ENCODE measurements at places on chromosomes 12 and 14.

- DNase-seq, result no peak
Observed at GRCh38 chr12:112752303-112752702, 39.2 kb upstream of the RPH3A start.

GRCh38 chr12:127143020-127143419, 1124.0 kb upstream of the TMEM132C start:
- DNase-seq, result no peak

DNA sequence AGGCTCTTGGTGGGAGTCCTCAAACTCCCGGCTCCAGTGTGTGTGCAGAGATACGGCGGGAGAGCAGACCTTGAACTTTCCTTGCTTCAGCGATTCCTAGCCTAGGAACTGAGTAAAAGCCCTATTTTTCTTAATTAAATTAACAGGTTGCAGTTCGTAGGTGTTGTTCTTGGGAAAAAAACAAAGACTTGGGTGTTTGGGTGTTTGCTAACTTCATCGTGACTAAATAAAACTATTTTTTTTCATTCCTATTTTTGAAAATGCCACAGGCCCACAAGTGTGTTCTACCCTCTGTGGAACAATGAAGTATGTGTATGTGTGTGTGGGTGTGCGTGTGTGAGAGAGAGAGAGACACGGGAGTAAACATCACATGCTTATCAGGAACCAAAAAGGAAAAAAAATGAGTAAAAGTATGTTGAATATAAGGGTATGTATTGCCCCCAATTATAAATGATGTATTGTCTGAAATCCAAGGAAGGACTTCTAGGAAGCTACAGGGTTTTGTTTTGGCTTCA, 651 bp downstream of the TMEM117 start:
- DNase-seq, result peak; percentile 17

- no peak for DNase-seq
Observed at GRCh38 chr12:87671757-87672156, 357.4 kb downstream of the C12orf50 start.

GRCh38 chr14:36905272-36905888, 243.7 kb downstream of the PAX9 start:
- no peak for DNase-seq

DNA sequence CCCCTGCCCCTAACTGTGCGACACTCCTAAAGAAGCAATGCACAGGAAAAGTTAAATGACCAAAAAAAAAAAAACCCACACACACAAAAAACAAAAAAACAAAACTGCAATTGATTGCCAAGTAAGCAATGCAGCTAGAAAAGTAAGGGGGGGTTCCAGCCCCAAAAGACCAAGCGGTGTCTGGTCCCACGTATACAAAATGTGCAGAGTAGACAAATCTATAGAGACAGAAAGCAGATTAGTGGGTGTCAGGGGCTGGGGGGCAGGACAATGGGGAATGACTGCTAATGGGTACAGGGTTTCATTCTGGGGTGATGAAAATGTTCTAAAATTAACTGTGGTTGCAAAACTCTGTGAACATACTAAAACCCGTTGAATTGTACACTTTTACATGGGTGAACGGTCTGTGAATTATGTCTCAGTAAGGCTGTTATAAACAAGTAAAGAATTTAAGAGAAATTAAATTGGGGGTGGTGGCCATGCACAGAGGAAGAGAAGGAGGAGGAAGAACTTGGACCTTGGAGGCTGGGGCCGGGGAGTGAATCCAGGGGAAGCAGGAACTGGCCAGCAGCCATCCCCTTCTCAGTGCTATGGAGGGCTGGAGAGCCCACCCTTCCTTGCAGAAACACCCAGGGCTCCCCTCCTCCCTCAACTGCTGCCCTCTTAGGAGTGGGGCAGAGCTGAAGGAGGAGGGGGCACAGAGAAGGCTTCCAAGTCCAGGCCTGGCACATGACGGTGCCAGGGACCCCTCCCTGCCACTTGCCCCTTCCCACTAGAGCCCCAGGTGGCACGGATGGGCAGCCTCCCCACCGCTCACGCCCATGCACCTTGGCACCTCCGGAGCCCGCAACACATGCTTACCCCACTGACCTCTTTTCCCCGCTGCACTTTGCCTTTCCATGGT, 45.4 kb downstream of the KDM2B start:
- no peak for DNase-seq

GRCh38 chr12:94593822-94594442, 56.4 kb downstream of the TMCC3 start:
- DNase-seq, result no peak

DNA sequence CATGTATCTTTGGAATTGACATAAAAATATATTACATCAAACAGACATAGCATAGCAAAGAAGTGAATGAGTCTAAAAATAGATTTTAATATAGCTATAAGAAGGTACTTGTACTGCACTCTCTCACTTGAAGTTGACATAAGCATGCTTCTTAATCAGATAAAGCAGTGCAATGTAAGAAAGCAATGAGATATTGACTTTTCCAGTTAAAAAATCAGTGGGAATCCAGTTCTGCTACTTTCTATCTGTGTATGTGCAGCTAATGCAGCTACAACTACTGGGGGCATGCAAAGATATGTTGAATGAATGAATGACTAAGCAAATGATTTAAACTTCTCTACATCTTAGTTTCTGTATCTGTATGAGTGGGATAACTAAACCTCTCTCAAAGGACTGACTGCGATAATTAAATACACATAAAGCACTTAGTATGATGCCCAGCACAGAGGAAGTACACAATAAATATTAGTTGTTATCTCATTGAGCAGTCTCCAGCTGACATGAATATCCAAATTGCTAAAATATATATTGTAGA, 10.3 kb downstream of the WASHC3 start:
- DNase-seq, result no peak

GRCh38 chr14:57382283-57382682, 8.1 kb upstream of the NAA30 start:
- DNase-seq, result no peak

GRCh38 chr12:120892265-120892664, 11.9 kb downstream of the SPPL3 start:
- no peak for DNase-seq

DNA sequence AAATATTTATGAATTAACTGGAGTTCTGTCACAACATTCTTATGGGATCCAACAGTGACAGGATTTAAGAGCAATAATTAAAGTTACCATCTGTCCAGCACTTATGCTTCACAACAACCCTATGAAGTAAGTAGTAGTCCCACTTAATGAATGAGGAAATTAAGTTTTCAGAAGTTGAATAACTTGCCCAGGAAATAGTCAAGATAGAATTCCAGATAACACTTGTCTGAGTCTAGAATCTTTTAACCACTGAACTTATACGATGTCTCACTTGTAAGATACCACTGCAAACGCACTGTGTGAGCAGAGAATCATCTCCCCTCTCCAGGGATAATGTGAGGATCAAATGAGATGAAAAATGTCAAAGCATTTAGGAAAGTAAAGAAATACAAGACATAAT, 3.3 kb upstream of the TTC9 start:
- no peak for DNase-seq

- peak; percentile 24 for DNase-seq
Observed at GRCh38 chr14:106378191-106378590, 851.8 kb downstream of the TMEM121 start.

GRCh38 chr14:75366963-75367362, 60.9 kb upstream of the JDP2 start:
- DNase-seq, result no peak

DNA sequence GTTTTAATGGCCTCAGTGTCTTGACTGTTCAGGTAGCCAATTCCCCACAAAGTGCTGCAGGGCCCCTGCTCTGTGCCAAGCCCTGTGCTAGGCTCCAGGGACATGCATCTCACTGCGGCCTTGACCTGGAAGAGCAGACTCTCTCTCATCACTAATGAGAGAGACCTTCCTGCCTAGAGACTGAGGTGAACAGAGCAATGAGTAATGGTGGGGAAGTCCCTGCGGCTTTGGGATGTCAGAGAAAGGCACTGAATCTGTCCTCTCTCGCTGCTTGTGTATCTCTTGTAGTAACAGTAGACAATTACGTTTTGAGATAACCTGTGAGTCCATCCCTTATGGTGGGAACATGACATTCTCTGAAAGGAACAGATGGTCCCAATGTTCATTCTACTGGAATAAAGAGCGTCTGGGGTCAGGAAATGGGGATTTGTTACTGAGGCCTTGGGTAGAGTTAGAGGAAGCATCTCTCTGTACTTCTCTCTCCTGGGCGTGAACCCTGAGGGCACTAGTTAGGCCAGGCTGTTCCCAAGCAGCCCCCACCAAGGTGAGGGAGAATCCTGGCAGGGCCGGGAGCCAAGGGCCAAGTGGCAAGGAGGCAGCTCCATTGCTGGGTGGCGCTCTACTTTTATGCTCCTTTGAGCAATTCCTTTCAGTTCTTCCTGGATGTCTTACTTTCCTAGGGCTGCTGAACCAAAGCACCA, 13.5 kb downstream of the NFATC4 start:
- no peak for DNase-seq

- no peak for DNase-seq
Observed at GRCh38 chr14:88326352-88327103, 3.5 kb upstream of the KCNK10 start.

DNA sequence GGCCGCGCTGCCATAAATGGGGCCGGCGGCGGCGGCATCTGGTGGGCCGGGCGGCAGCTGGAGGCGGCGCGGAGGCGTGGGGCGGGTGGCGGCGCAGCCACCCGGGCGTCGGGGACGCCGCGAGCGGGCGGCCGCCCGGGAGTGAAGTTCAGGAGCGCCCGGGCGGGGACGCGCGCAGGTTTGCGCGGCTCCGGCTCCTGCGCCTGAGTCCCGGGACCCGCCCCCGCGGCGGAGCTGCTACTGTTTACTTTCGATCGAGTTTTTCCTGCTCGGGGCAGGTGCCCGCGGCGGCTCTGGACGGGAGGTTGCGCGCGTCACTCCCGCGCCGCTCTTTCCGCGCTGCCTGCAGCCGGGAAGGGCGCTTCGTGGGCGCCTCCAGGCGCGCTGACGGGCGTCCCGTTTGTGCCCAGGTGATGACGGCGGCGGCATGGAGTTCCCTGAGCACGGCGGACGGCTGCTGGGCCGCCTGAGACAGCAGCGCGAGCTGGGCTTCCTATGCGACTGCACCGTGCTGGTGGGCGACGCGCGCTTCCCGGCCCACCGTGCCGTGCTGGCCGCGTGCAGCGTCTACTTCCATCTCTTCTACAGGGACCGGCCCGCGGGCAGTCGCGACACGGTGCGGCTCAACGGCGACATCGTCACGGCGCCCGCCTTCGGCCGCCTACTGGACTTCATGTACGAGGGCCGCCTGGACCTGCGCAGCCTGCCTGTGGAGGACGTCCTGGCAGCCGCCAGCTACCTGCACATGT, at the start of gene ZBTB42:
ZBTB42 (plus strand) TSS at position 331 of the 749 bp plus-strand sequence; CDS start at position 428, 97 bp downstream.
- DNase-seq, result peak; percentile 72

DNA sequence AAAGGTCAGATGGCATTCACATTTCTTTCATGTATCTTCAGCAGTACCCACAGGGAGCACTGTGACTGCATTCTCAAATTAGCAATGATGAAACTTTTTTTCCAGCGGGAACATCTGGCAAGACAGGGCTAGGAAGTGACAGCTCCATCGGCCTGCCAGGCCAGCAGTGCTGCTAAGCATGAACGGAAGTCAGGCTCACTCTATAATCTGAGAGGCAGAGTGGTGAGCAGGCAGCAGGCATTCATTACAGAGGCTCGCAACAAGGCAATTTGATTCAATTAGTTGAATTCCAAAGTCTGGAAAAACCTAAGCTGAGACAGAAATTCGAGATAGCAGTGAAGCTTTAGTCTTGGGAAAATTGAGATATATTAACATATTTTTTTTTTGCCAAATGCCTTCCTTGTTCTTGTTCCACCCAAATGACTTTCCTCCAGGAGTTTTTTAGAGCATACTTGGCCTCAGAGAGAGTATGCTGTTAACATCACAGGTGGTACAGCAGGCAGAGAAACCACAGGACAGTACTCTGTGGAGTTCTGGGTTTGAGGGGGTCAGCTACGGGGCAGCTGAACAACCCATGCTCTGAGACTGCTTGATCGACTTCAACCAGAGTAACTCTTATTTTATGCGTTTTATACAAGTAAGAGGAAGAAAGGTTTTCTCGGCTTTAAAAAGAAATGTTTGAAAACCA, 414.9 kb downstream of the APAF1 start:
- no peak for DNase-seq

DNA sequence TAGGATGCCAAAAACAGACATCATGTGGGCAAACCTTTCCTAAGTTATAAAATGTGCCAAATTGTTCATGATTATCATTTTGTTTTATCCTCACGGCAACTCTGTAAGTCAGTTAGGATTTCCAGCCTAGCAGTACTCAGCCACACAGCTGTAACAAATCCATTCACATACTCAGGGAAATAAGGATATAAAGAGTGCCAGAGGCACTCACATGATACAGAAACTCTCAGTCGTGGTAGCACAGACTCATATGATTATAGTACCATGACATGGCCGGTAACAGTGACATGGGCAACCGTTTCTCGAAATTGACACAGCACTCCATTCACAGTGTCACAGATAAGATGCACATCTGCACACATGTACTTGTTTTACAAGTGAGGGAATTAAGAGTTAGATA, 344.2 kb downstream of the LRIG3 start:
- no peak for DNase-seq

GRCh38 chr12:119877639-119877948, 474 bp upstream of the CIT start:
- no peak for DNase-seq

- no peak for DNase-seq
Observed at GRCh38 chr14:59213368-59214315, 25.2 kb downstream of the DAAM1 start.

- no peak for DNase-seq
Observed at GRCh38 chr14:63039866-63040265, 5.4 kb downstream of the KCNH5 start.

GRCh38 chr14:92391726-92392125, 68.8 kb downstream of the SLC24A4 start:
- DNase-seq, result no peak

GRCh38 chr14:95486875-95487668, 29.4 kb downstream of the SYNE3 start:
- no peak for DNase-seq

- no peak for DNase-seq
Observed at GRCh38 chr12:28457785-28458184, 267.5 kb downstream of the CCDC91 start.

GRCh38 chr14:28719130-28719529, 47.5 kb upstream of the FOXG1 start:
- no peak for DNase-seq

GRCh38 chr12:66176105-66176900, 6.5 kb upstream of the TMBIM4 start:
- DNase-seq, result no peak

GRCh38 chr12:25348593-25348895, 97.8 kb upstream of the KRAS start:
- DNase-seq, result no peak

- DNase-seq, result no peak
Observed at GRCh38 chr14:45406942-45407341, 153.9 kb upstream of the MIS18BP1 start.
